Non-pigmented ciliary epithelial cell (primary cell): ENCODE measurements at places on chromosomes 12 and 14.
A peak's percentile ranks its signal among the peaks of the same experiment; 100 is the strongest.

GRCh38 chr12:27589419-27589818, 65.4 kb downstream of the PPFIBP1 start:
- no peak for DNase-seq

GRCh38 chr12:91993287-91994017, 152.2 kb downstream of the BTG1 start:
- no peak for DNase-seq

DNA sequence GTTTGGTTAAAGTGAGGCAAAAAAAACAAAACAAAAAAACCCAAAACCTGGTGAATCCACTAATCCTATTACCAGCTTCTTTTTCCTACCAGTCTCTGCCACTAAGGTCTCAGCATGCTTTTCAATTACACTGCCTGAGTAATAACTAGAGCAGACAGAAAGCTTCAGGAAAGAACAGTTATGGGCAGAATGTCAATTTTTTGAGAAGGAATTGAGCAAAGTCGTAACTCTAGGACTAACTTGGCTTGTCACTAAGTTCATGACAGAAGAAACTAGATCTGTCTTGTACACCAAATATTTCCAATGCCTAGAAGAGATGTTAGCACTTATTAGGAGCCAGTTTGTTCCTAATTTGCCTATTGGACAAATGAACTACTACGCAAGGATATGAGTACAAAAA, 148.8 kb upstream of the CNOT2 start:
- DNase-seq, result no peak

- peak; percentile 75 for DNase-seq
Measured at GRCh38 chr12:58509116-58509885, 411.0 kb downstream of the LRIG3 start.

DNA sequence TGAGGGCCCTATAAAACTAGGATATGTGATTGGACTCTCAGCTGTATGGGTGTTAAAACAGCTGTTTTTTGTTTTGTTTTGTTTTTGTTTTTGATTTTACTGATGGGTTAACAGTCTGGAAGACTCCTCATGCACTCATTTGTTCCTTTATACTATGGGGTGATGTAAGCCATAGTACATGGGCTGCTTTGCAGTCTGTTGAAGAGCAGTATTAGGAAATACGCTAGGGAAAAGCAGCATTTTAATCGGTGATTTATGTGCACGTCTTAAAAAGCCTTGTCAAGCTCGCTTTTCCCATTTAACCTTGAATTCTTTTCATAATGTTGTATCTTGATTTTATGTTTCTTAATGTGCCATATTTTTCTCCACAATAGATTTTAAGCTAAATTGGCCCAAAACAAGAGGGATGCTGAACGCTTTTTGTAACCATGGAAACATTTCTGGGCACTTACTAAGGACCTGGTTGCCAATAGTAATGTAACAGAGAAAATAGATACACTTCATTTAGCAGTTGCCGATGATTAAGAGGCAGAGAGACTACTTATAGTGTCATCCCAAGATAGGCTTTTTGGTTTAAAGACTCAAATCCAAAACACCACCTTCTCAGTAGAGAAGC, 244.0 kb downstream of the SNAPC1 start:
- no peak for DNase-seq

- no peak for DNase-seq
Measured at GRCh38 chr12:77214136-77214535, 148.8 kb upstream of the E2F7 start.

DNA sequence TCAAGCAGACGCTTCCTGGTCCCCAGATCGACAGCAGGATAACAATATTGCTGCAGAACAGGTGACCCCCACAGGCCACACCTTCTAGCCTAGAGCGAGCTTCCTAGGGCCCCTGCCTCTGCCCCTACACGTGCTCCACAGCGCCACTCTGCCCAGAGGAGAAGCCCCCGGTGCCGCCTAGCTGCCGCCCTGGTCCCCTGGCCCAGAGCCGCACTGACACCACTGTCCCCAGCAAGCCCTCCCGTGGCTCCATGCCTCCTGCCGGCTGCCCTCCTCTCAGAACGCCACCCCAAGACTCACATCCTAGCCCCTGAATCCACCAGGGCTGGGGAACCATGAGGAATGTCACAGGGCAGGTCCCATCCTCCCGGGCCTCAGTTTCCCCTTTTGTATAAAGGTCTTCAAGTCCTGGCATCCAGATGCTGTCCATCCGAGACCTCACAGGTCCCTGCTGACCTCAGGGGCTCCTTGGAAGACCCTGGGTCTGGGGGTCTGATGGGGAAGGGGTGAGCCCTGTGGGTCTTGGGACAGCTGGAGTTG, 31.0 kb downstream of the JAG2 start:
- DNase-seq, result no peak

- DNase-seq, result peak; percentile 72
Measured at GRCh38 chr14:92726135-92726932, 22.1 kb downstream of the LGMN start.

DNA sequence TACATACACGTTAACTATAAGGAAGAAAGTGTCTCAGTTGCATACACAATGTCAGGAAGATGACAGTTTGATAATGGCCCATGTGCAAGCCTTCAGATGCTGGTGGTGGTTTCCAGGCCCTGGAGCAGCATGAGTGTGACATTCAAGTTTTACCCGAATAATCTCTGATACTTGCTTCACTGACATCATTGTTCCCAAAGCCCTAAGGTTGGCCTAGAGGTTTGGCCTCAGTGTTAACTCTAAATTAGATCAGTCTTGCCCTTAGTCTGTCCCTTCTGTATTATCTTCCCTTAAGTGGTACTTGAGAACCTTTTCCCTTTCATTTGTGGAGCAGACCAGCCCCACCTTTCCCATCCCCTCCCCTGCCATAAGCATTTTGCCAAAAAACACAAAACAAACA, 24.0 kb upstream of the PDE1B start:
- DNase-seq, result no peak
